ENCODE measurements at places on chromosomes 2 and 18.

DNA sequence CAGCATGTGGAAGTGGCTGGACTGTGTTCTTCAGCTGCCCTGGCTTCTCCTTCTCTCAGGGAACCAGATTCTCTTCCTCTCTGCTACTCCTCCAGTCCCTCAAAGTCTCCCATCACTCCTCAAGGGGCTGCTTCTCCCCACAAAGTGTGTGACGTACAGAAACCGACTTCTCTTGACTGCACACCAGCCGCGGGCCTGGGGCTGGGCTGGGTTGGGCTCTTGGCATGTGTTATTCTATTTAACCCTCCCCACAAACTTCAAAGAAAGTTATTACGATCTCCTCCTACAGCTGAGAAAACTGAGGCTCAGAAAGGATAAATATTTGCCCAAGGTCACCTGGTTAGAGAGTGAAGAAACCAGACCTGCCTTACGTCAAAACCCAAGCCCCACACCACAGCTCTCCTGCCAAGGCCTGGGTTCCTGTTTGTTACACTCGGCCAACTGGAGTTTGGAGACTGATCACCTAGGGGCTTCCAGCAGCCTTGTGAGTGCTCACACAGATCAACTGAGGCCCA is 269.0 kb downstream of the TFCP2L1 start:
- DNase-seq: no peak

DNA sequence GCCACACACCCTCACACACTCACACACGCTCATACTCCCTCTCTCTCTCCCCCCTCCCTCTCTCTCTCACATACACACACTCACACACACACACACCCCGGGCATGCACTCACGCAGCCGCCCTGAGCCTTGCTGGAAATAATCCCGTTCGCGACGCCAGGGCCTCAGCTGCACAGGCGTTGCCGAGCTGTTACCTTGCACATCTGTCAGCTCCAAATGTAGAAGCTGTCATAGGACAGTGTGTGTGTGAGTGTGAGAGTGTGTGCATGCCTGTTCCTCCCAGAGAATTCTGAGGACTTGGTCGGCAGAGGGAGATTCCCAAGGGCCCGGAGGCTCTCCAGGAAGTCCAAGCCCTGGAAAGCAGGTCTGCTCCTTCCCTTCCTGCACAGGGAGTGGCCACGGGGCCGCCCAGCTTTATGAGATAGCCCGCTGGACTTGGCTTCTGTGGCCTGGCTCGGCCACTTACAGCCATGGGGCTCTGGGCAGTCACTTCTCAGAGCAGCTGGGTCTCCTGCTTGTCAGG is 8.6 kb downstream of the SPR start:
- DNase-seq: peak; percentile 81

DNA sequence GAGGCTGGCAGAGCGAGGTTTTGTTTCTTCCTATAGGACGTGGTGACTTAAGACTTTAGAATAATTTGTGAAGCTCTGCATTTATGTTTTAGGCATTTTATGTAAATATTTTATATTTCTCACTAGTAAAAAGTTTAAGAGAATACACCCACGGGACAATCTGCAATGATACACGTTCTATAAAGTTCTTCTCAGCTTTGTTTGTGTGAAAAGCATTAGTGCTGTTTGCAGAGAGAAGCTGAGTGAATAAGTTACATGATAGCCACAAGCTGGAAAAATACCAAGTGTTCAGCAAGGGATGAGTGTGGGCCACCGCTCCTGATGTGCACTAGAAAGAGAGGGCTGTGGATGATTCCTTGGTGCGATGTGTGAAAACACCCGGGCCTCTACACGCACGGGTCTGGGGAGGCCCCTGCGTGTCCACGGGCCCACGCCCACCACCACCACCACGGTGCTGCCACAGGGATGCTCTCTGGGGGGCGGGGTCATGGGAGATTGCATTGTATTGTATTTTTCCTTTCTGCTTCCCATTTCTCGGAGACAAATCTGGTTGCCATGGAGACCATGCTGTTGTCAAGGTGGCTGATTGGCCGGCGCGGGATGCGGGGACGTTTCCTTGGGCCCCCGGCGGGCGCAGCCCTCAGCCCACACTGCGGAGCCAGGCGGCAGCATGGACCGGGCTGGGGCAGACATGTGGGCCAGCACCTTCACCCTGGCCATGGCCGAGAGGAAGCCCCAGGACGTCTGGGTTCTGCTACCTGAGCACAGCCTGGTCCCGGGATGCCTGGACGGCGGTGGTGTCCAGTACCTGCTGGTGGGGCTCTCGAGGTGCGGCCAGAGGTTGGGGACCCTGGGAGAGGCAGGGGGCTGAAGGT is at the start of gene RTP5:
TSS of gene RTP5 (plus strand) at position 643 of the 875 bp plus-strand sequence. CDS start at position 671, 28 bp downstream.
- no peak for DNase-seq

DNA sequence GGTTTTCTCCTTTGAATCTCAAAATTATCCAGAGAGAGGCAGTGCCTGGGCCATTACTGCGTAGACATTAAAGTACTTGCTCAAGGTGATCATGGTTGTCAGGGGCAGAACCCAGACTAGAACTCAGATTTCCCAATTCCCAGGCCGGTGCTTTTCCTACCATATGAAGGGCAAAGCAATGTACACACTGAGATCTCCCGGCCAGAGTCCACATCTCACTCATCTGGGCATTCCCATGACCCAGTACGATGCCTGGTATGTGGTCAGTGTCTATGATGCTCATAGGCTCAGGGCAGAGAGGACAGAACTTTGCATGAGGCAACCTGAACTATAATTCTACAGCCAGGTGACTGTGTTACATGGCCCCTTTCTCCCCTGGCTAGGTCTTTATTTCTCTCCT is 531.4 kb downstream of the TDRD15 start:
- DNase-seq: no peak

DNA sequence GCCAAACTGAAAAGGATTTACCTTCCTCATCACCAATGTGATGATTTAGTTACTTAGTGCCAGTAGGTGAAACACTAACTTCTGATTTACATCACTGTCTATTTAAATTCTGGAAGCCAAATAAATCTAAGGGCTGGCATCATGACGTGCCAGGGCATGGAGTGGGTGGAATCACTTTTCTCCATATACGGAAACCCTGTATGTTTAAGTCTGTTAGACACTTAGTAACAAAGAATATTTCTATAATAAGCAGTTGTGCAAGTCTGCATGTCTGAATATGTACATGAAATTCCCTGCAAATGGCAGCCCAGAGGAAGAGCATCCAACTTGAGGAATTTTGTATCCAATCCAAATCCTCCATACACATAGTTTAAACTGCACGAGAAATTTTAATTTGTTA is 243.1 kb upstream of the SMAD7 start:
- no peak for DNase-seq

DNA sequence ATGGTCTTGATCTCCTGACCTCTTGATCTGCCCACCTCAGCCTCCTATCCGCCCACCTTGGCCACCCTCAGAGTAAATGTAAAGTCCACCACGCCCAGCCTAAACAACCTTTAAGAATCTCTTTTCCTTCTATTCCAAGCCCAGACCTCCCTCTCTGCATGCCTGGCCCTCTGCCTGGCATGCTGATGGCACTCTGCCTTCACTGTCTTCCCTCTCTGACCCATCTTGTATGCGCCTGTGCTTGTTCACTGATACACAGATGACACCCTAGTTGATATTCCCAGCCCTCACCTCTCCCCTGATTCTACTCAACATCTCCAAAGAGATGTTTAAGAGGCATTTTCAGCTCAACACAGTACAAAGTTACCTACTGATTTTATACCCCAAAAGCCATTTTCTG is 466.8 kb upstream of the MEX3C start:
- DNase-seq: no peak

DNA sequence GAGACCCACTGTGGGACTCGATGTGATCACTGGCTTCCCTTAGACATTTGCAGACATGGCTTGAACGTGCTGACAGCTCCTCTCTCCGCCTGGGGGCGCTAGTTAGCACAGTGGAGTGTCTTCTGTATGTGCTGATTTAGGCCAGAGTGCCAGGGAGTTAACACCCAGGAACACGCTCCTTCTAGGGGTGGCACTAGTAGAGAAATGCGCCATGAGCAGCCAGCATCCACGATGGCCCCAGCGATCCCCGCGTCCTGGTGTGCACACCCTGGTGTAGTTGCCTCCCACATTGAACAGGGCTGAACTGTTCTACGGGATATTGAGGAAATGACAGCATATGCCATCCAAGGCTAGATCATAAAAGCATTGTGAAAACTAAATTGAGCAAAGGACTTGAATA is 11.4 kb upstream of the NMUR1 start:
- DNase-seq: no peak

GRCh38 chr2:231985823-231986261 is 24.3 kb downstream of the DIS3L2 start:
- no peak for DNase-seq

- no peak for DNase-seq
These were observed 263.2 kb downstream of the MEIS1 start for GRCh38 chr2:66698091-66698490.

DNA sequence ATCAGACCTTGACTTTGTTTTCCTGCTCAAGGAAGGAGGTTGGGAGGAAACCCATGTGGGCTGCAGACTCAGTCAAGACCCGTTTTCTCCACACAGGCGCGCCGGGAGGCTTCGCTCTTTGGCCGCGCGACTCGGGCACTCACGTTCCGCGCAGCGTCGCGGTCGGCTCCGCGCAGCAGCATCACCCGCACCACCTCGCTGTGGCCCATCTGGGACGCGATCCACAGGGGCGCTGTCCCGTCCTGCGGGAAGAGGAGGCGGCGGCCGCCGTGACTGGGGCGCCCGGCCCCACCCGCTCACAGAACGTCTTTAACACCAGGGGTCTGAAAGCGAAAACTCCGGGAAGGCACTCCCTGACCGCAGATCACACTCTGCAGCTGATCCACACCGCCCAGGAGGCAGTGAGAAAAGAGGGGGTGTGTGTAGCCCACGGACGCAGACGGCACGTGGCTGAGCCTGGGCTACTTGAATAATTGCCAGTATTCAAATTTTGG is 33.1 kb upstream of the NPC1 start:
- no peak for DNase-seq

GRCh38 chr18:59432803-59433597 is 73.9 kb upstream of the LMAN1 start:
- DNase-seq: no peak

DNA sequence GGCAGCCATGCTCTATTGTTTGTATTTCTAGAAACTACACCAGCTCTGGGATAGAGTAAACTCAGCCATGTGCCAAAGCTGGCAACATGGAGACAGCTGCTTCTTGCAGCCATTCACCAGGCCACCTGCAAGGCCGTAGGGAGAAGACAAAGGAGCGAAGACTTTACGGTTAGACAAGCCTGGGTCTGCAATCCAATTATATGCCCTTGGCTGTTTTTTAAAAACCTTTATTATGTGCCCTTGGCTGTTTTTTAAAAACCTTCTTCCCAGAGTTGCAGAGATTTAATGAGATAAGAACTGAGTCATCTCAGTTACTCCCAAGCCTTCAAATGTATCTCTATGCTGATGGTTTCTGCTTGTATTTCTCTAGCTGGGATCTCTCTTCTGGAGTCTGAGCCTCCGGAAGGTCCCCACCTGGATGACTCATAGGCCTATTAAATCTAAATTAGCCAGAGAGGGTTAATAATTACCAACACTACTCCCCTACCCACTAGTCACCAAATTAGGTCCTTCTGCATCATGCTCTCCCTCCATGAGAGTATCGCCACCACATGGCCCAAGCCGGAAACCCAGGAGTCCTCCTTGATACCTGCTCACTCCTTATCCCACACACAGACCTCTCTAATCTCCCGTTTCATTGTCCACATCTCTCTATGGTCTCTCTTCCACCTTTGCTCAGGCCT is 17.5 kb upstream of the DPP4 start:
- peak; percentile 81 for DNase-seq

- no peak for DNase-seq
These were observed 188.2 kb downstream of the MEMO1 start for GRCh38 chr2:31822587-31822986.

- no peak for DNase-seq
These were observed 240.0 kb upstream of the NT5C1B start for GRCh38 chr2:18829251-18829902.

- peak; percentile 70 for DNase-seq
These were observed 103.7 kb upstream of the TAF1B start for GRCh38 chr2:9739531-9739964.

- DNase-seq: no peak
These were observed 494.5 kb downstream of the RNF144A start for GRCh38 chr2:7411691-7412090.

DNA sequence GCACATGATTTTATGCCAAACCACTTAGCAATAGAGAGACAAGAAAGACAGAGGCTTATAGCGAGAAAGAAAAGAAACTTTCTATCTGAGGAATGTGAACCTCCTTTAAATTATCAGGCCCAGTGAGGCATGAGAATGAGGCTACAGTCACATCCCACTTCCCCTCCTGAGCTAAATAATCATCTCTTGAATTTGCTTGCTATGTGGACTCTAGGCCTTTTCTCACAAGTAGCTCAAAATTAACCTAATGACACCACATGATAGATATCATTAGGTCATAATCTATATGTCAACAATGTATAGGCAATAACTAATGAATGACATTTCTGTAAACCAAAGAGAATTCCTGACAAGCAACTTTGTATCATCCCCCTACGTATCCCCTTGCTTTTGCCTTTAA is 301.5 kb upstream of the MGAT5 start:
- no peak for DNase-seq

- no peak for DNase-seq
These were observed 31.3 kb upstream of the DNAH7 start for GRCh38 chr2:196099916-196100315.

GRCh38 chr18:44771572-44771955 is 90.9 kb downstream of the SETBP1 start:
- no peak for DNase-seq

All from colonic mucosa (tissue), 4 donors.